NCI-H2081 (cell line): ENCODE measurements at places on chromosomes 3 and 15.

- DNase-seq = peak; percentile 86
Observed at GRCh38 chr3:195859061-195859845, 47.5 kb upstream of the MUC4 start.

DNA sequence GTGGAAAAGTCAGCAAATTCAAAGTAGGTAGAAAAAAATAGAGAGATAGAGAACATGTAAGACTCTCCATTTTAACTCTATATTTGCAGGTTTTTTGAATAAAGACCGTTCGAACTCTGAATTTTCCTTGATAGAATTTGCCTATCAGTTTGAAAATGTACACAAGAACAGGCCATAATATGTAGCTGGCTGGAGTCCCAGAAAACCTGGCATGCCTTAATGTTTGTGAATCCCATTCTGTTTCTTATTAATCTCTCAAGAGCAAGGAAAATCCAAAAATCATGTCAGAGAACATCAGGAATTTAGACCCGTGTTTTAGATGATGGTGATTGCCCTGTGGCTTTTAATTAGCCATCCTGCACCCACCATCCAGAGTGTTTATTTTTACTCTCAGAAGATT, 7.2 kb upstream of the CFAP161 start:
- peak; percentile 32 for DNase-seq

DNA sequence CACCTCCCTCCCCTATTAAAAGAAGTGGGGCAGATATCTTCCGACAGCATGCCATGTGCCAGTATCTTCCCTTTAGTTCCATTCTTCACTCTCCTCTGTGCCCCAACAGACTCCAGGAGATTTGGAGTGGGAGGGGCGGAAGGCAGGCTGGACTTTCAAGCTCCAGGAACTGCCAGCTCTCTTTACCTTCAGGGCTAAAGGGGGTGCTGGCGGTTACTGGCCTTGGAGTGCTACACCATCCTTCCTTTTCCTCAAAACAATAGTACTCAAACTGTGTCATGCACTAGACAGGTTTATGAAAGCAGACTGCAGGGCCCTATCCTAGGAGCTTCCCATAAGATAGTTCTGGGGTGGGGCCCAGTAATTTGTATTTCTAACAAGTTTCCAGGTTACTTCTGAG, 6.0 kb downstream of the LINS1 start:
- no peak for DNase-seq

- DNase-seq = no peak
Observed at GRCh38 chr15:71334873-71335272, 219.6 kb downstream of the THSD4 start.

GRCh38 chr15:64011736-64012135, 34.5 kb downstream of the DAPK2 start:
- DNase-seq = no peak

GRCh38 chr3:104044002-104044401, 1322.7 kb upstream of the ALCAM start:
- no peak for DNase-seq

GRCh38 chr3:125618208-125618607, 22.9 kb upstream of the OSBPL11 start:
- DNase-seq = no peak

GRCh38 chr15:47504624-47505256, 212.6 kb upstream of the SEMA6D start:
- no peak for DNase-seq

DNA sequence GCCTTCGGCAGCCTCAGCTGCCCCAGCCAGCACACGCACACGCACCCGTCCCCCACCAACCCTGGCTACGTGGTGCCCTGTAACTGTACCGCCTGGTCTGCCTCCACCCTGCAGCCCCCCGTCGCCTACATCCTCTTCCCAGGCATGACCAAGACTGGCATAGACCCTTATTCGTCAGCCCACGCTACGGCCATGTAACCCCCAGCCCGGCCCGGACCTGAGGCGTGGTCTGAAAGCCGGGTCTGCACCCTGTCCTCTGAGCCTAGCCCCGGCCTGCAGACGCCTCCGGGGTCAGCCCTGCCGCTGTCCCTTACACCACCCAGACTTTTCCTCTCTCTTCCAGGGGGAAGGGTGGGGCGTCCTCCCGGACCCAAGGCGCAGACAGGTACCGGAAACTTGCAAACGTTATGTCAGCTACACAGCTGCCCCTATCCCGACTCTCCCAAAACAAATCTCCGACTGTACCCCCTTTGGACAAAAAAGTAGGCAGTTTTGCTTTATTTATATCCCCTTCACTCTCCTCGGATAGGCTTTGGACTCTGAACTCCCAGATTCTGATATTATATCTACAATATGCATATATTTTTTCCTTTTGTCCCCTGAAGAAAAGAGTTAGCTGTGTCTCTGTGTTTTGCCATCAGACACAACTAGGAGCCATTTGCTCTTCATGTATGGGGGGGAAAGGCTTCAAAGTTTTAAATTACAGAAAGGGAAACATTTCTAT, 1.4 kb downstream of the SOX14 start:
- no peak for DNase-seq

DNA sequence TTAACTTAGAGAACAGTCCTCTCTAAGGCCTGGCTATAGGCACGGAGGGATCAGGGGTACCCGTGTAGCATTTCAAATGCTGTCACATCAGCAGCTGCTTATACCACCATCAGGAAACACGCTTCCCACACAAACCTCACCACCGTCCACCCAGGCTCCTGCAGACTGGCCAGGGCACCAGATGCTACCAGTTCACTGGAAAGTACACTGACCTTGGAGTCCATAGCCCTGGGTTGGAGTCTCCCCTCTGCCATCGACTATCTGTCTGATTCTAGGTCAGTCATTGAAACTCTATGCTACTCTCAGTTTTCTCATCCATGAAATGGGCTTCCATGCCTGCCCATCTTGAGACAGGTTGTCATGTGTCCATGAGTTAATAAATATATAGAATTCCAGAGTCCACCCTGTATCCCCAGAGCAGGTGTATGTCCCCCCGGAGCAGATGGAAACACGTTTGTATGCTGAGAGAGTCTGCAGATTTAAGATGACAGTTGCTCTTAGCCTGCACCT, 156.0 kb upstream of the SMAD3 start:
- no peak for DNase-seq

GRCh38 chr3:138197524-138197923, 10.4 kb downstream of the ARMC8 start:
- no peak for DNase-seq

DNA sequence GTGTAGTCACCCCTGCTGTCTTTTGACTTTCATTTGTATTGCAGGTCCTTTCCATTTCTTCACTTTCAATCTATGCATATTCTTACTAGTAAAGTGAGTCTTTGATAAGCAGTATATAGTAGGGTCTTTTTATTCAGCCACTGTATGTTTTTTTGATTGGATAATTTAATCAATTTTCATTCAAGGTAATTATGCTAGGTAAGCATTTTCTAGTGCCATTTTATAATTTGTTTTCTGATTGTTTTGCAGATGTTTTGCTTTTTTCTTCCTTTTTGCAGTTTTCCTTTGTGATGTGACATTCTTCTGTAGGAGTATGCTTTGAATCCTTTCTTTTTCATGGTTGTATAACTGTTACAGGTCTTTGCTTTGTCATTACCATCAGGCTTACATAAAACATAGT, 504.3 kb upstream of the GBE1 start:
- DNase-seq = no peak

GRCh38 chr15:90201944-90202375, 830 bp downstream of the SEMA4B start:
- no peak for DNase-seq

DNA sequence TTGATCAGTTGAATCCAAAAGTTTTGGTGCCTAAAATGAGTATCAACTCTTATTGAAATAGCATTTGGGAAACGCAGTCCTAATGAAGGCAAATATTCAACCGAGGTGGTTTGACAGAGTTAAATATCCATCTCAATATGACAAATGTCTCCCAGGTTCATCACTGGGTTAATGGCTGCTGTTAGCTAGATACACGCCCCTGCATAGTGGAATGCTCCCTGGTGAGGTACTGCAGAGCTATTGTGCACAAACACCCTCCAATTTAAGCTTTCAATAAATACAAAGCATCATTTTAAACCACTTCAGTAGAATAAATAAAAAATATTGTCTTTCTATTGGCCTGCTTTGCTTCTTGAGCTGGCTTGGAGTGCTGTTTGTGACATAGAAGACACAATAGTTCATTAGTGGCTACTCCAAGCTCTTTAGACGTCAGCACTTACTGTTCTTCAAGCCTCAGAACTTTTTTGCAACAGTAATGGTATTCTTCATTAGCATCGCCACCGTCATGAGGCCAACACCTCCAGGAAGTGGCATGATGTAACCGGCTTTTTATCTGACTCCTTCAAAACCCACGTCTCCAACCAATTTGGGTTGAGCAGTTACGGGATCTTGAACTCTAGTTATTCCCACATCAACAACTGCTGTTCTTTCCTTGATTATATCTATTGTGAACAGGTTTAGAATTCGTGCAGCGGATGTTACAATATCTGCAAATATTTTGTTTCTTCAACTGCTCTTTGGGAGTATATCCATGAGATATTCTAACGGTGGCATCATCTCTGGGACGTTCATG, 1159.6 kb upstream of the EPHA6 start:
- peak; percentile 31 for DNase-seq

DNA sequence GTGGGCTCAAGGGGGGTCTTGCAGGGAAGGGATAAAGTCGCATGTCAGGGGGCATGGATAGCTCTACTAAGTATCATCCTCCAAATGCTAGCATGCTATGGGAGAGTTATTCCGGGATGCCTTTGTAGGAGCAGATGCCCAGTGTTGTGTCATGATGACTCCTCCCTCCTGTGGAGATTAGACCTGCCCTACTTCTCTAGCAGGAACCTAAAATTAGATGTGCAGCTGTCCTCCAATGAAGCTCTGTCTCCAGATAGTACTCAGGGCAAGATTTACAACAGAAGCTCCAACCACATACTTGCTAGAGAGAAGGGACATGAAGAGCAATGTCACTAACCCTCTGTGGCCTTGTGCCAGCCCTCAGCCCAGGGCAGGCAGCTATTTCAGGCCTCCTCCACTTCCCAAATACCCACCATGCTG, 82.5 kb downstream of the AGBL1 start:
- DNase-seq = no peak

DNA sequence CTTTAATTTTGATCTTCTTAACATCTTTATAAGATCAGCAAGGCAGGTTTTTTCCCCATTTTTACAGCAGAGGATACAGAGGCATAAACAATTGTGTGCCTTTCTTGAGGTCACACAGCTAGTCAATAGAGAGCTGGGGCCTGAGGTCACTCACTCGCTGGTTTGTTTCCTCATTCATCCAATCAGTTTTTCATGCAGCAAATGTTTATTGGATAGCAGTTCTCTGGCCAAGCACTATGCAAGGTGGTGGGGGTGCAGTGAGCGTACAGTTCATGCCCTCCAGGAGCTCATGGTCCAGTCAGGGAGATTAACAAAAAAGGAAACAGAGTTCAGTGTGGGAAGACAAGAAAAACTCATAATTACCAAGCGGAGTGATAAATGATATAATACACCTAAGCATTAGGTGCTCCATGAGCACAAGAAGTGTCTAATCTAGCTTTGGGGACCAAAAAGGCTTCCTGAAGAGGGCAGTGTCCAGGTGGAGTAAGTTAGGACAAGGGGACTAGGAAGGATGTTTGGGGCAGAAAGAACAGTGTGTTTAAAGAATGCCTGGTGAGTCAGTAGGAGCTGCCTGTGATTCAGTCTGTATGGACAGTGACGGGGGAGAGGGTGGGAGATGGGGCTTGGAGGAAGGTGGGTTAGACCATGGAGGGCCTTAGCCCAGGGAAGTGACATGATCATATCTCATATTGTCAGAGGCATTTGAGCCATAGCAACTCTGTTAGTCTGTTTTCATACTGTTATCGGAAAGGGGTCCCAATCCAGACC, 29.3 kb downstream of the MAP2K5 start:
- DNase-seq = no peak

DNA sequence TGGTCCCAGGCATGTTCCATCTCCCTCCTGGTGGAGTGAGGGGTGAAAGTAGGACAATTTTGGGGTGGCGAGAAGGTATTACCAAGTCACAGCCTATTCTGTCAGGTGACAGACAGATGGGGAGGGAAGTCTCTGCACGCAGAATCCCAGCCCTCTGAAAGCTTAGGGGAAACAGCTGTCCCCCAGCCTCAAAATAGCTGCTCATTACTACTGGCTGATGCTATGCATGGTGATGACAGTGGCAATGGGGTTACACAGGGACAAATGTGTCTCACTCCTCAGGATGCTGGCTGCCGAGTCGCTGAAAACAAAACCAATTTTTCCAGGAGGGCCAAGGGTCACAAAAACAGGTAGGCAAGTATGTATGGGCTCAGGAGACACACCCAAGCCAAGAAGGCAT, 68.8 kb upstream of the OXTR start:
- no peak for DNase-seq

- no peak for DNase-seq
Observed at GRCh38 chr15:20352241-20353200, 189.1 kb downstream of the GOLGA6L6 start.

DNA sequence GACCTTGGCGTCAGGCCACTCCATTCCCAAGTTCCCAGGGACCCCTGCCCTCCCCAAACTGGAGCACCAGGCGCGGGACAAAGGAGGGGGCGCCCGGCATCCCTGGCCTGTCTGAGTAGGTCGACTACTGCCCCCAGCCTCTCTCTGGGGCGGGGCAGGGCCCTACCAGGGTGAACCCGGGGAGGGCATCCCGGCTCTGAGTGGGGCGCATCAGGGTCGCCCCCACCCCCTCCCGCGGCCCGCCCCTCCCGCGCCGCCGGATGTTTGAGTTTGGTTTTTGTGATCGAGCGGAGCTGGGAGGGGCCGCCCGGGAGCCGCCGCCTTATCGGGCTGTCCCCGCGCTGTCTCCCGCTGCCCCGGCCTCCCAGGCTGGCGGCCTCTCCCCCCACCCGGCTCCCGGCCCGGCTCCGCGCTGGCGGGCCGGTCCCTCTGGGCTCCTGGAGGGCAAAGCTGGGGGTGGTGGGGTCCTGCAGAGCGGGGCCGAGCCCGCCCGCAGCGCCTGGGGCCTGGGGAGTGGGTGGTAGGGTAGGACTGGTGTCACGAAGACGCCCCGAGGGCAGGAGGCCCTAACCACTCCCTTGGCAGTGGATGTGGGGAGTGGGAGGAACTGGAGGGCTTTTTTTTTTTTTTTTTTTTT, 47.2 kb upstream of the SMAD6 start:
- no peak for DNase-seq

GRCh38 chr3:13704174-13704573, 155.2 kb downstream of the FBLN2 start:
- no peak for DNase-seq

DNA sequence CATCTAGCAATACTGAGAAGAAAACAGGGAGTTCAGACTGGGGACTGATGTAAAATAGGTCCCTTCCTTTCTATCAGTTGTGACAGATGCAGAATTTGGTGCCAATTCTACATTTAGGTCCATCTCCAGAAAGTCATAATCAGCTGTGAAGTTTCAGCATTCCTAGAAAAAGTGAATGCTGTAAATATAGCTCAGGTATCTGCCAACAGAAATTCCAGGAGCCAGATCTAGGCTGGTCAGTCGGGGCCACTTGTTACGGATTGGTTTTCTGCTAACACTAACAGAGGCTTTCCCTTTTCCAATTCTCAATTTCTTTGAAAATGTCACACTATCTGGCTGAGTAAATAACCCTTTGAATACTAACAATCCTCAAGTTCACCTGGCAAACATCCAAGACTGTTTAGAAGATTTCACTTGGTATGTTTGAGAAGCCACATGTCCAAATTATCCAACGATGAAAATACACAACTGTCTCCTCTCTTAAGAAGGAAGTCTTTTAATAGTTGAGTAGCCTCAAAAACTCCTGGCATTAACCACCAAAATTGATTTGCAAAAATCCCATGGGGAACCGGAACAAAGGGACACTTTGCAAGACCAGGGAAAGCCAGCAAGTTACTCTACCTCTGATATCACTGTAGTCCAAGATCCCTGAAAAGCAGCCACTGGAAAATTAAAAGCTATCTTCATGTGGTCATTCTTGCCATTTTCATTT, 222.3 kb downstream of the ZMAT3 start:
- no peak for DNase-seq

- peak; percentile 68 for DNase-seq
Observed at GRCh38 chr15:23503980-23504379, 56.9 kb upstream of the GOLGA6L2 start.
